ENCODE measurements at places on chromosomes 6 and 20.

- no peak for DNase-seq
Measured at GRCh38 chr6:52877168-52877567, 32.3 kb downstream of the GSTA3 start.

DNA sequence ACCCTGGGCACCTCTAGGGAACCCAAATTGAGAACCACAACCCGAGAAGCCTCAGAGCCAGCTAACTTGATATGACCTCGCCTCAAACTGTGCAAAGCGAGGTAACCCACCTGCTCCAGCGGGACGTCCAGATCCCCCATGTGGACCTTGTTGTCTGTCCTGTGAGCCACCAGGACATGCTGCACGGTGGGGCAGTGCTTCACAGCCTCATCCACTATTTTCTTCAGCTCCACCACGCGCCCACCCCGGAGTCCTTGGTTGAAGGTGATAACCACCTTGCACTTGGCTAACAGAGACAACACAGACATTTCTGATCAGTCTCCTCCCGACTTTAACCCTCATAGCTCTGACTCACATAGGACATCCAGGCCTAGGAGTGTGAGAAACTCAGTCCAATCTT is 30.8 kb upstream of the APMAP start:
- DNase-seq: peak; percentile 68

- DNase-seq: no peak
Measured at GRCh38 chr6:42936398-42936797, 7.1 kb downstream of the CNPY3 start.

GRCh38 chr6:16901782-16902181 is 140.5 kb upstream of the ATXN1 start:
- peak; percentile 71 for DNase-seq

- no peak for DNase-seq
Measured at GRCh38 chr6:143611580-143611979, 66.2 kb upstream of the PHACTR2 start.

DNA sequence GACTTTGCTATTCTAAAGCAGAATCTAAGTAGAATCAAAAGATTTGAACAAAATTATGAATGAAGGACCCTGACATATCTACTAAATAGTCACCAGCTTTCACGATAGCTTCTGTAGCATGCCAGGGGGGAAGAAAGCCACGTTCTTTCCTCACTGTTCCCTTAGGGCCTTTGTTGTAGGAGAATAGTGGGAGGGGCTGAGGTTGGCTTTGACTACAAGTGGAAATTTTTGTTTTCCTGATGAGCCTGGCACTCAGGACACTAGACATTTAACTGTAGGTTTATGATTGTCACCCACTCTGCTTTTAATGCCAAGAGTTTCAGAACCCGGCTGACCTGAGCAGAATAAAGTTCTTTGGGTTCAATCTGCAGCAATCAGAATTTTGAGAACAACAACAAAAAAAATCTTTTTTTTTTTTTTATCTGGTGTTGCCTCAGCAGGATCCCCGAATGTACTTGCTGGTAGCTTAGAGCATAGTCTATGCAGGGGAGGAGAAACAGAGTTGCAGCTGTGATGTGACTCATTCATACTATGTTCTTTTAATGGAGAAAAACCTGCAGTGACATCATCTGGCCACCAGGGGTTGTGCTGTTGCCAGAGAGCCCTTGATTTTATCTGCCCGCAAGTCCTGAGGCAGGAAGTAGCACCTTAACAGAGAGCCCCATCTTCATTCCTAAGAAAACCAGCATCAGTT is 38.5 kb downstream of the TPD52L1 start:
- no peak for DNase-seq

GRCh38 chr6:20212392-20213111 is at the start of gene MBOAT1:
TSS of gene MBOAT1 (minus strand) at chr6:20212469. CDS start at chr6:20212234, 235 bp downstream.
- DNase-seq: peak; percentile 93

GRCh38 chr6:136467186-136467585 is 83.0 kb downstream of the MAP7 start:
- no peak for DNase-seq

DNA sequence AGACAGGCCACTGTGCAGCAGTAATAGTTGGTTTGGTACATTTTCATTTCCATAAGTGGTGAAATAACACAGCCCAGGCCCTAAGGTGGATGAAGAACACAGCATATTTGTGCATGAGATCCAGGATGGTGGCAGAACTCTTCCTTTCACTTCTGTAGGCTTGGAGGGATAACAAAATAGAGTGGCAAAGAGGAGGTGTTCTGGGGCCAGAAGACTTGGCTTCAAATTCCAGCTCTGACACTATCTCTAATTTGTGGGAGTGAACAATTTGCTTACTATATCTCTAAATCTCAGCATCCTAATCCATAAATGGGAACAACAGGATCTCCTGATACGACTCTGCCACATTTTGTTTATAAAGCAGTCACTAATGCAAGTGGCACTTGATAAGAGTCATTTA is 111.7 kb upstream of the FAM184A start:
- DNase-seq: no peak

- DNase-seq: no peak
Measured at GRCh38 chr20:16313917-16314316, 259.3 kb downstream of the KIF16B start.

- DNase-seq: no peak
Measured at GRCh38 chr6:34004706-34005105, 141.2 kb downstream of the GRM4 start.

DNA sequence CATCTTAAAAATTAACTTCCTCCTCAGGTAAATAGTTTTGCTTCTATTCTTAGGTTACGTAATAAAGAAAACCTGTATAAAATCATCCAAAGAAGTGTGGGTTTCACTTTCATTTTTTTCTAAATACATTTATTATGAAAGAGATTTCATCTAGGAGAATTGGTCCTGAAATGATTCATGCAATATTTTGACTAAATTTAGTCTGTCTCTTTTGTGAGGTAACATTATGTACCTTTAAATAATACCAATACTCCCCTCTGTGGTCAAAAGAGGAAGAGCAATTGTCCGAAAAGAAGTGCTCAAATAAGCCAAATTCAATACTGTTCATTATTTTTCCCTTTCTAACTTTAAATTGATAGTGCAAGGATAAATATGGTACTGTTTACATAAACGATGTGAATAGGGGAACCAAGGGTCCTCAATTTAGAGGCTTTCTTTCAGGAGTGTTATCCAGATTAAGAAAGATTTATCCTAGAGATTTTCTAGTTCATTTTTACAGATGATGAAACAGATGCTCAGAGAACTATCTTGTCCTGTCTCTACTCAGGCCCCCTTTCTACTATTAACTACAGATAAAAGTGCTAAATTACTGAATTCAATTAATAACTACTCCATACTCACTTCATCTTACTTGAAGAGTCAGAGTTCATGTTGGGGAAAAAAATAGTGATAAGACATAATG is 26.2 kb downstream of the CYP39A1 start:
- no peak for DNase-seq

GRCh38 chr20:59701236-59701635 is 96.9 kb downstream of the PHACTR3 start:
- DNase-seq: no peak

GRCh38 chr6:41787219-41787917 is at the start of gene TOMM6:
TSS of gene TOMM6 (plus strand) at chr6:41787694. CDS start at chr6:41787698, 4 bp downstream.
- peak; percentile 96 for DNase-seq

DNA sequence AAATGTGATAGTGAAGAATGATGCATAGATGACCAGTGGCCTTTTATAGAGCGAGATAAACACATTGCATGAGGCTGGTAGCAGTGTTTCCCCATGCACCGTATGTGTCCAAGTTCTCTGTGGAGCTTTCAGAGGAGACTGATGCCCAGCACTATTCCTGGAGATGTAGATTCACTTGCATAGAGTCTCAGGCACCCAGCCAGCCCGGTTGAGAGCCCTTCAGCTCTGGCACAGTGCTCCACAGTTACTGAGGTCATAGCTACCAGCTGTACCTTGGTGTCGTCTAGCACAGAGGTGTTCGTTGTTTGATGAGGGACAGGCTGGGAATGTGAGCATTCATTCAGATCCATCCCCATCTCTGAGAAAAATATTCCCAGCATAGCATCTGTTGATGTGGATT is 328.9 kb downstream of the FARS2 start:
- DNase-seq: no peak

- DNase-seq: no peak
Measured at GRCh38 chr6:43856005-43856765, 86.2 kb downstream of the VEGFA start.

DNA sequence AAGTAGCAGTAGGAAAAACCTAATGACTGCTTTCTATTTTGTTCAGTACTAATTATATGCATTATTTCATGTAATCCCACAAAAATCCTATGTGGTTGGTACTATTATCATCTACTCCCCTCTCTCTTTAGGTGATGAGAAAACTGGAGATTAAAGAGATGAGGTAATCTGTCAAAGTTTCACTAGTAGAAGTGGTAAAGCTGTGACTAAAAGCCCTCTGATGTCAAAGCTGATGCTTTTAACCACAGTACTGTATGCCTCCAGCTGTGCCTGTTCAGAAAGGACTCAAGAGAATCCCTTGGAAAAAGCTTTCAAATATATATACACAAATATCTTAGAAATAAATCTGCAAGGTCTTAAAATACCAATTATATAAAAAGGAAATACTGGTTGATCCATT is 38.0 kb downstream of the PHIP start:
- no peak for DNase-seq

DNA sequence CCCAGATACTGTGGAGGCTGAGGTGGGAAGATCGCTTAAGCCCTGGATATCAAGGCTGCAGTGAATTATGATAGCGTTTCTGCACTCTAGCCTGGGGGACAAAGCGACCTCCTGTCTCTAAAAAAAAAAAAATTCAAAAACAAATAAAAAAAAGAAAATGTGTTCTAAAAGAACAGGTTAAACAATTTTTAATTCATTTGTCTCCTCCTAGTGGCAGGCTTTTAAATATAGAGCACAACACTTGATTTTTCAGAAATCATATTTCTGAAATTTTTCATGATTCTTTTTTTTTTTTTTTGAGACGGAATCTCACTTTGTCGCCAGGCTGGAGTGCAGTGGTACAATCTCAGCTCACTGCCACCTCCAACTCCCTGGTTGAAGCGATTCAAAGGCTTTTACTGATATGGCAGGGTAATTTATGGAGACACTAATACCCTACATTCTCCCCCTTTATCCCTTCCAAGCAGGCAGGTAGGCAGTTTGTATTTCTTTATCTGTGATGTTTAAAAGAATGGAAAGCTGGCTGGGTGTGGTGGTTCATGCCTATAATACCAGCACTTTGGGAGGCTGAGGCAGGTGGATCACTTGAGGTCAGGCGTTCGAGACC is 8.7 kb upstream of the GTF3C6 start:
- no peak for DNase-seq

GRCh38 chr6:75350156-75350555 is 65.6 kb upstream of the TMEM30A start:
- no peak for DNase-seq

DNA sequence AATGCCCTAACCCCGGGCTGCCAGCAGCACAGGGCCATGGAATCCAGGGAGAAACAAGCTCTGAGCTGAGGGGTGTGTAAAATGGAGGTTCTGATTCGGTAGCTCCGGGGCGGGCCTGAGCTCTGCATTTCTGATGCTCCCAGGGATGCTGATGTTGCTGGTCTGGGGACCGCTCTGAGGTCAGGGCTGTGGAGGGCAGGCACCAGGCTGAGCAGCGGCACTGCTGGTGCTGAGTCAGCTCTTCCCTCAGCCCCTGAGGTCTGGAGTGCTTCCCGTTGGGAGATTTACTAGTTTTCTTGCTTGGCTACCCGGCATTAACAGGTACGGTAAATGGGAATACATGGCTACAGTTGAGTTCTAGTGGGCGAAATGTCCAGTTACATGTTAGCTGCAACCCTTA is 18.6 kb upstream of the CST3 start:
- no peak for DNase-seq

DNA sequence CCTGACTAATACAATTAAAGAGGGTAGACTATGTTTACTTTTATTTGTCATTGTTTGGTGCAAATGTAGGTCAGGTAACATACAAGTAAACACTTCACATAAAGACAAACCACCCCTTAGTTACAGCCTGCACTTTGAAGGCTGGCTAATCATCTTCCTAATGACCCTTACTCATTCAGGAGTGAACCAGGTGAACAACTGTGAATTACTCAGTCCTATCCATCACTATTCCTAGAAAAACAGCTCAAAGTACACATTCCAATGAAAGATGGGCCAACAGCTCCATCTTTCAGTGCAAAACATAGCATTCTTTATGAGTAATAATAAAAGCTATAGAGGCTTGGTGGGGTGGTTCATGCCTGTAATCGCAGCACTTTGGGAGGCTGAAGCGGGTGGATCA is 78.2 kb downstream of the FRK start:
- DNase-seq: no peak

DNA sequence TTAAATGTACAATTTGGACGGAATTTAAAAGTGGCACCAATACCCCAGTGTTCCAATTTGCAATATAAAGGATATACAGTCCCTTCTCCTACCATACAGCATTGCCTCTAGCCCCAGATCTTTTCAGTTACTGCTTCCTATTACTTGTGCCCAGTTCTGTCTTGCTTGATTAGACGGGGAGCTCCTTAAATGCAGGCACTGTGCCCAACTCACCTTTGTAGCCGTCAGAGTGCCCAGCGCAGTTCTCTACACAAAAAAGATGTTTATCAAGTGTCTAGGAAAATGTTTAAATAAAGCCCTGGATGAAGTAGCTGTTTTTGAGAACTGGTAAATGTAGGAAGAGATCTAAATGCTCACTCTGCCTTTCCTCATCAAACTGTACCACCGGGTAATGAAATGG is 7.6 kb downstream of the TAP2 start:
- DNase-seq: no peak

- DNase-seq: no peak
Measured at GRCh38 chr6:143823548-143823947, 19.6 kb upstream of the LTV1 start.

GRCh38 chr20:12644461-12644860 is 364.3 kb upstream of the SPTLC3 start:
- DNase-seq: no peak

DNA sequence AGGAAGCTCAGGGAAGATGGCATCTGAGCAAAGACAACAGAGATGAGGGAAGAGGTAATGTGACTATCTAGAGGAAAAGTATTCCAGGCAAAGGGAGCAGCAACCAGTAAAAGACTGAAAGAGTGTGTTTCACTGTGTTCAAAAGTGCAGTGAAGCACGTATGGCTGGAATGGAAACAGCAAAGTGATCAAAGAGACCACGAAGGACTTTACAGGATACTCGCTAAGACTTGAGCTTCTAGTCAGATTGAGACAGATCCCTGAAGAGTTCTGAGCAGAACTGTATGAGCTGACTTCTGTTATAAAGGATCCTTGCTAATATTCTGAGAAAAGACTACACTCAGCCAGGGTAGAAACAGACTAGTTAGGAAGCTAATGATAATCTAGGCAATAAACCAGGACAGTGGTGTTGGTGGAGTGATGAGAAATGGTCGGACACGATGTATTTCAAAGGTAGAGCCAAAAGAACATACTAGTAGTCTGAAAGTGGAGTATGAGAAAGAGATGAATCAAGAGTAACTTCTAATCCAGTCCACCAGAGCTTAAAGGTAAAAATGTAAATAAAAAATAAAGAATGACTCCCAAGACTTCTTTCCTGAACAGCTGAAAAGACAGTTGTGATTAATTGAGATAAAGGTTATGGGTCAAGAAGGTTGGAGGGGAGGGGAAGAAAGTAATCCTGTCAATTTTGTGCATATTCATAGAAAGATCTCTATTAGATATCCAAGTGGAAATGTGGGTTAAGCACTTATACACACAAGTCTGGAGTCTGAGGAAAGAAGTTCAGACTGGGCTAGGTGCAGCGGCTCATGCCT is 14.2 kb downstream of the SEC63 start:
- DNase-seq: no peak

GRCh38 chr20:21090111-21090618 is 16.0 kb downstream of the LINC00237 start:
- DNase-seq: no peak

Data from suprapubic skin (tissue), 4 donors.